Stomach (tissue), 19 donors: ENCODE measurements at places on chromosomes 5 and 9. TPM values are rescaled to one million over a fixed set of nuclear protein-coding genes. Genes with fewer than 3 reads are reported as not detected.
A peak's percentile ranks its signal among the peaks of the same experiment; 100 is the strongest.

- H3K36me3 ChIP-seq = no peaks in the 10 kb centered on the region
- H3K4me3 ChIP-seq = no peak overlapping the region
- no peaks in the 10 kb centered on the region for H3K4me1 ChIP-seq
- no peaks in the 10 kb centered on the region for H3K27me3 ChIP-seq
- no peak for DNase-seq
These were observed 37.1 kb downstream of the AK8 start for GRCh38 chr9:132840980-132841379.

WNT8A gene
- total RNA-seq = not detected

TAF1L gene
- not detected for total RNA-seq

SPATA9 gene
- not detected for total RNA-seq

- no peaks in the 10 kb centered on the region for H3K27me3 ChIP-seq
- DNase-seq = no peak
- peaks cover 4% of the 10 kb centered on the region for H3K36me3 ChIP-seq
- no peaks in the 10 kb centered on the region for H3K4me1 ChIP-seq
- H3K27ac ChIP-seq = no peak overlapping the region
These were observed 8.1 kb upstream of the SLC2A8 start for GRCh38 chr9:127388856-127389238.

DNA sequence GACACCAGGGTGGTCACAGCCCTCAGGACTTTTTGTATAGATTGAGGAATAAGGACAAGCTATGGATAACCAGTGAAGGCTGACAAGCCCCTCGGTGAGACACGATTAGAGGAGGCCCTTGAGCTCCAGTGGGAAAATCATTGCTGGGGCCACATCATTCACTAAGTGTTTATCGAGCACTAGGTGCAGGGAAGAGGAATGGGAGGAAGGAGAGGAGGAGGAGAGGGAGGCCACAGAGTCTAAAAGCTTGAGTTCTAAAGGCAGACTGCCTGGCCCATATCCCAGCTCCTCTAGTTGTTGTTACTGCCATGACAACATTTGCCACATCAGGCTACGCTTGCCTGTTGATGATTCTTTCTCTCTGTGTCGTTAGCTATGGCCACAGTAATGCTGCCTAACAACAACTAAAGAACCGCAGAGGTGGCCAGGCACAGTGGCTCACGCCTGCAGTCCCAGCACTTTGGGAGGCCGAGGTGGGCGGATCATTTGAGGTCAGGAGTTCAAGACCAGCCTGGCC is 37.6 kb downstream of the NKX2-5 start:
- H3K27me3 ChIP-seq = no peaks in the 10 kb centered on the region
- no peak overlapping the region for H3K27ac ChIP-seq

DNA sequence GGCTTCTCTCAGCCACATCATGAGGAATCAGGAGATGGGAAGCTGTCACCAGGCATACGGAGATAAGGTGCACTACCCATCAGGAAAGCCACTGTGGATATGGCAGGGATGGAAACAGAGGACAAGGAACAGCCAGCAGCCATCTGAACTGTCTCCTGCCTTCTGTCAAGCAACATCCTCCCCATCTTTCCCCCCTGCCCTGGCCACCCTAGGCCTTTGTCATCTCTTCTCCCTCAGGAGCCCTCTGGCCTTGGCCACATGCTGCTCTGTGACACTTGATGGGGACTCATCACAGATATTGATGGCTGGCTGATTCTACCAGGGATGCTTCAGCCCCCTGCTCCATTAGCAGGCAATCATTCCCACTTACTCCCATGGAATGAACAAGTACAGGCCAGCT is 21.1 kb upstream of the MEIKIN start:
- H3K36me3 ChIP-seq = no peaks in the 10 kb centered on the region
- no peak for DNase-seq
- no peaks in the 10 kb centered on the region for H3K27me3 ChIP-seq
- H3K27ac ChIP-seq = no peak overlapping the region
- H3K4me1 ChIP-seq = no peaks in the 10 kb centered on the region
- H3K4me3 ChIP-seq = no peak overlapping the region

DNA sequence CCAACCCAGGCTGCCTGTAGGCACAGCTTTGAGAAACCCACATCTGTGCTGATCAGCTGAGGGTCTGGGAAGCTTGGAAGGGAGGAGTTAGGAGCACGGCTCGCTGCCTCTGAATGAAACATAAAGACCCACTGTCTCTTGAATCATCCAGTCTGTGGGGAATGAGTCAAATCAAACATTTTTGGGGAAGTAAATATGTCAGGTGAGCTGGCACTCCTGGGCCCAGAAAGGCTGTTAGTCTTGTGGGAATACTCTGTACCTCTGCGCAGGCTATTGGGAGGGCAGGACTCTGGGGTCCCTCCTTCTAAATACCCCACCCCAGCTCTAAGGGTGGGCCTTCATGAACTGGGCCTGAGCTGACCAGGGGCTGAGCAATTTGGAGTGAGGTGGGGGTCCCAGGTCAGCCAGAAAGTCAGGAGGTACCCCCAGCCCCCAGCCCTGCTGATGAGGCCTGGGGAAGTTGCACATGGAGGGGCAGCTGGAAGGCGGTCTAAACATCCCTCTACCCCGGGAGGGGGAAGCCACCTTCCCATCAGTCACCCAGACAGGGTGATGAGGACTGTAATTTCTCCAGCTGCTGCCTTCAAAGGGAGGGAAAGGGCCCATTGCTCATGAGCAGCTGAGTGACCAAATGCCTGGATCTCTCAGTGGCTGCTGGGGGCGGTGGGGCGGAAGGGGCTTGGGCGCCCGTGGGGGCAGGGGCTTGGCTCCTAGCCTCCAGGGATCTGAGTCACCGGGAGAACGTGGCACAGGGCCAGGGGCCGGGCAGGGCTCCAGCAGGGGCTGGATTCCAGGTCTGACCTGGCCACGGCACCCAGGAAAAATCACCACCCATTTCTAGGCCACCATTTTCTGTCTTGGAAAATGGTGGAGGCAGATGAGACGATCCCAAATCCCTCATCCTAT is 10.8 kb downstream of the FIBCD1 start:
- peaks cover 25% of the 10 kb centered on the region for H3K4me1 ChIP-seq
- DNase-seq = peak; percentile 48
- no peak overlapping the region for H3K4me3 ChIP-seq
- peaks cover 22% of the 10 kb centered on the region for H3K27me3 ChIP-seq
- no peaks in the 10 kb centered on the region for H3K36me3 ChIP-seq

TERT gene
- 0.37 TPM for total RNA-seq

PDE6A gene
- not detected for total RNA-seq

LECT2 gene
- not detected for total RNA-seq

DNA sequence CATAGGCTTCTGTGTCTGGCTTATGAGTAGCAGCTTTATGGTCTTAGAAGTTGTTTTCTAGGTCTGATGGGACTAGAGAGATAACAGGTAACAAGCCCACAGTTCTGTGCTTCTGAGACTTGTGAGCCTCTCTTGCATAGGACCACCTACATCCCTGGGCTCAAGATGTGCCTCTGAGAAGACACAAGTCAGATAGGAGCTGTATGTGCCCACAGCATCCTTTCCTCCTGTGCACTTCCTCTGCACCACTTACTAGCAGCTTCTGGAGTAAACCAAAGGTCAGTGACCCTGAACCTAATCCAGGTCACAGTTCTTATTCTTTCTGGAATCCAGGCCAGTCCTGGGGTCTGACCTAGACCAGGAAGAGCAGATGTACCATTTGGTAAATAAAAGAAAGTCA is 40.0 kb downstream of the GALNT10 start:
- no peak overlapping the region for H3K4me3 ChIP-seq
- DNase-seq = no peak
- H3K27ac ChIP-seq = no peak overlapping the region
- peaks cover 18% of the 10 kb centered on the region for H3K4me1 ChIP-seq

- no peaks in the 10 kb centered on the region for H3K4me1 ChIP-seq
- H3K27me3 ChIP-seq = no peaks in the 10 kb centered on the region
- H3K4me3 ChIP-seq = no peak overlapping the region
These were observed 36.6 kb upstream of the SARDH start for GRCh38 chr9:133774799-133775198.

GRCh38 chr5:74761241-74761640 is 5.7 kb downstream of the GFM2 start:
- peaks cover 18% of the 10 kb centered on the region for H3K36me3 ChIP-seq
- no peak overlapping the region for H3K27ac ChIP-seq
- peaks cover 62% of the 10 kb centered on the region for H3K4me1 ChIP-seq
- H3K4me3 ChIP-seq = no peak overlapping the region
- no peaks in the 10 kb centered on the region for H3K27me3 ChIP-seq

DNA sequence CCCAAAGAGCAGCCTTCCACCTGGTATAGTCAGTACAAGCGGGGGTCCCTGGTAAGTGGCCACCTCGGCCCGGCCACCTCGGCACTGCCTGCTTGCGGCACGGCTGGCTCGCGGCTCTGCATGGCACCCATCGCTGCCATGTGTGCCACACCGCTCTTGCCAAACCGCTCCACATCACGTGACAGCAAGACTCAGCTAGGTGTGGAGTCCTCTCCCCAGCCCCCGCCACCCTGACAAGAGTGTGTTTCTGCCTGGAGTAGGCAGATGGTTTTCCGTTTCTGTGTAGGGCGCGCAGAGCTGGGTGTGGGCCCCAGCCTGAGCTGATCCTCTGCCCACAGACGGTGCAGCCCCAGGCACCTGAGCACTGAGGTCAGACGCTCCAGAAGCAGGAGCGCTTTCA is 50.5 kb upstream of the FCN2 start:
- H3K36me3 ChIP-seq = peaks cover 95% of the 10 kb centered on the region
- H3K27me3 ChIP-seq = no peaks in the 10 kb centered on the region
- H3K4me3 ChIP-seq = no peak overlapping the region
- no peak overlapping the region for H3K27ac ChIP-seq

DNA sequence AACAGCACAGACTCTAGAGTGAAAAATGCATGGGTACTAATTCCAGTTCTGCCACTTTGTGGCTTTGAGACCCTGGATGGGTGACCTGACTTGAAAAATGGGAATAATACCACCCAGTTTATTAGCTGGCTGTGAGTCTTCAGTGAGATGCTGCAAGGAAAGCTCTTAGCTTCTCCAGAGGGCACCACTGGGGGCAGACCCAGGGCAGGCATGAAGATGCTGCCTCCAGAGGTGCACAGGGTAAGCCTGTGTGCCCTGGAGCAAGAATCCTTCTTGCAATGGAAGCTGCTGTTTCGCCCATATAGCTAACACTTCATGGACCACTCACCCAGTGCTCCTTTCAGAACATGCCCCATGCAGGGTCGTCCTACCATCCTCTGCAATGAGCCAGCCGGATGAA is 75.7 kb downstream of the C5orf15 start:
- no peak for DNase-seq
- H3K27ac ChIP-seq = no peak overlapping the region
- H3K27me3 ChIP-seq = no peaks in the 10 kb centered on the region
- H3K4me3 ChIP-seq = no peak overlapping the region

DNA sequence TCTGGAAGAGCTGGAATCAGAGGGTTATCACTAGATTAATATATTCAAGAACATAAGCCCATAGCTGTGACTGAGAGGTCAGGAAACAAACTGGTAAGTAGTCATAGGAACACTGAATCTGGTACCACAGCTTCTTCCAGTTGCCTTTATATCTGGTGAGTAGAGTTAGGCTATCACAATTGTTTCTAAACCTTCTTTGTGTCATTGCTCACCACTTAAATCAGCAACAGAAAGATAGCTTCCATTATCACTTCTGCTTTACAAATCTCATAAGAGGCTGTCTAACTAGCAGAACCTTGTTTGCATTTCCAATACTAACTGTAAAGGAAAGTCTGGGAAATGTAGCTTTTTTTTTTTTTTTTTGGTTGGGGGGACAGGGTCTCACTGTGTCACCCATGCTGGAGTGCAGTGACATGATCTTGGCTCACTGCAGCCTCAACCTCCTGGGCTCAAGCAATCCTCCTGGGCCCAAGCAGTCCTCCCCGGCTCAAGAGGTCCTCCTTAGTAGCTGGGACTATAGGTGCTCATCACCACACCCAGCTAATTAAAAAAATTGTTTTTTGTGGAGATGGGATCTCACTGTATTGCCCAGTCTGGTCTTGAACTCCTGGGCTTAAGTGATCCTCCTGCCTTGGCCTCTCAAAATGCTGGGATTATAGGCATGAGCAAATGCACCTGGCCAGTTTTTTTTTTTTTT is 22.0 kb downstream of the CDC42SE2 start:
- no peaks in the 10 kb centered on the region for H3K27me3 ChIP-seq
- no peak overlapping the region for H3K27ac ChIP-seq
- H3K4me1 ChIP-seq = peaks cover 39% of the 10 kb centered on the region

MEGF10 gene
- not detected for total RNA-seq

DNA sequence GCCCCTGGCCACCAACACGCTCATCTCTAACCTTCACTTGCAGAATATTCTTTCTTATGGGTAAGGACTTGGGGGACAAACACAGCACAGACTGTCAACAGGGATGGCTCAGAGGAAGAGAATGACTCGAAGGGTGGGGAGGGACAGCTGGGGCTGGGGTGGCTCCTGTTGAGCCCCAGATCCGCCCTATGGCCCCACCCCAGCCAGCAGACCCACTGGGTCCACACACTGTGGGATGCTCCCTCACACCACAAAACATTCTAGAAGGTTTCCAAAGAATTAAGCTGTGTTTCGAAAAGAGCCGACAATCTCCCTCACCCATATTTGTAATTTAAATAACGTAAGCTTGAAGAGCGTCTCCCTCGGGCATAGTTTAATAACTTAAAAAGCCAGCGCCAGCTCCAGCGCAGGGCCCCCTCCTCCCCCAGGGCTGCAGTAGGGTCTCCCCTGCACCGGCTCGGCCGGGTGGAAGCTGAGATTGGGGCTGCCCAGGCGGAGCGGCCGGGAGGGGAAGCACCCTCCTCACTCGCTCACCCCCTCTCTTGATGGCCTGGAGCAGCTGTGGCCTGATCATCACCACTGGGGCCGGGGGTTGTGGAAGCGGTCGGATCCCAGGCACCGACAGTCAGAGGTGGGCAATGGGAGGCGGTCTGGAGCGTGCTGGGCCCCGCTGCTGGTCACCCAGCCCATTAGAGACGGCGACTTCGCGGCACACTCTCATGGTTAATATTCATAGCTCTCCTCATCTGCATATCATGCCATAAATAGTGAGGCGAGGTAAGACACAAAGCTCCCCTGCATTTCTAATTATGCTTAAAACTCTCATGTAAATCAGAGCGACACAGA is 37.6 kb downstream of the NACC2 start:
- peaks cover 98% of the 10 kb centered on the region for H3K4me1 ChIP-seq
- no peak overlapping the region for H3K27ac ChIP-seq
- DNase-seq = no peak
- H3K4me3 ChIP-seq = no peak overlapping the region
- H3K27me3 ChIP-seq = no peaks in the 10 kb centered on the region
- peaks cover 3% of the 10 kb centered on the region for H3K36me3 ChIP-seq

GRCh38 chr5:94057217-94057616 is 315.8 kb upstream of the POU5F2 start:
- H3K4me3 ChIP-seq = no peak overlapping the region
- no peaks in the 10 kb centered on the region for H3K4me1 ChIP-seq
- no peak overlapping the region for H3K27ac ChIP-seq
- DNase-seq = no peak
- no peaks in the 10 kb centered on the region for H3K36me3 ChIP-seq

GRCh38 chr9:68798423-68798822 is 93.4 kb downstream of the PIP5K1B start:
- no peak overlapping the region for H3K27ac ChIP-seq
- H3K4me3 ChIP-seq = no peak overlapping the region
- H3K36me3 ChIP-seq = no peaks in the 10 kb centered on the region
